GM20000 (cell line): ENCODE measurements at places on chromosomes 6 and 20.

- DNase-seq: no peak
These were observed 47.2 kb downstream of the TRIM38 start for GRCh38 chr6:26009817-26010216.

- peak; percentile 46 for DNase-seq
These were observed 800 bp downstream of the RWDD2A start for GRCh38 chr6:83193747-83194566.

- DNase-seq: peak; percentile 64
These were observed 42.0 kb upstream of the LY86 start for GRCh38 chr6:6546318-6547109.

DNA sequence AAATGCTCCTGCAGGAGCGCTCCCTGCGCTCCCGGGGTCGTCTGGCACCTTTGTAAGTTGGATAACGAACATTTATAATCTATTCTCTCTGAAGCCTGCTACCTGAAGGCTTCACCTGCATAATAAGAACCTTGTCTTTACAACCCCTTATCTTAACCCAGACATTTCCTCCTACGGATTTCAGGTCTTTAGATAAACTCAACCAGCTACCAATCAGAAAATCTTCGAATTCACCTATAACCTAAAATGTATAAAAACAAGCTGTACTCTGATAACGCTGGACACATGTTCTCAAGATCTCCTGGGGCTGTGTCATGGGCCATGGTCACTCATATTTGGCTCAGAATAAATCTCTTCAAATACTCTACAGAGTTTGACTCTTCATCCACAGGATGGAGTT is 4.1 kb upstream of the KCNK5 start:
- no peak for DNase-seq

GRCh38 chr6:35392111-35392702 is 49.8 kb downstream of the PPARD start:
- DNase-seq: no peak

- DNase-seq: no peak
These were observed 31.1 kb downstream of the POFUT1 start for GRCh38 chr20:32238483-32239425.

GRCh38 chr6:127582777-127583462 is 5.9 kb downstream of the C6orf58 start:
- DNase-seq: no peak

DNA sequence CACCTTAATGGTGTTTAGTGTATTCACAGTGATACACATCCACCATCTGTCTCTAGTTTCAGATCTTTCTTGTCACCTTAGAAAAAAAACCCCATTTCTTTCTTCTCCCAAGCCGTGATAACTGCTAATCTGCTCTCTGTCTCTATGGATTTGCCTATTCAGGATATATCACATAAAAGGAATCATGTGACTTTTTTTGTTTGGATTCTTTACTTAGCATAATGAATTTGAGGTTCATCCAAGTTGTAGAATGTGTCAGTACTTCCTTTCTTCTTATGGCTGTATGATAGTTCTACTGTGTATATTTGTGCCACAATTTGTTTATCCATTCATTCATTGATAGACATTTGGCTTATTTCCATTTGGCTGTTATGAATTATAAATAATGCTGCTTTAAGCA is 57.1 kb downstream of the ITCH start:
- DNase-seq: no peak

DNA sequence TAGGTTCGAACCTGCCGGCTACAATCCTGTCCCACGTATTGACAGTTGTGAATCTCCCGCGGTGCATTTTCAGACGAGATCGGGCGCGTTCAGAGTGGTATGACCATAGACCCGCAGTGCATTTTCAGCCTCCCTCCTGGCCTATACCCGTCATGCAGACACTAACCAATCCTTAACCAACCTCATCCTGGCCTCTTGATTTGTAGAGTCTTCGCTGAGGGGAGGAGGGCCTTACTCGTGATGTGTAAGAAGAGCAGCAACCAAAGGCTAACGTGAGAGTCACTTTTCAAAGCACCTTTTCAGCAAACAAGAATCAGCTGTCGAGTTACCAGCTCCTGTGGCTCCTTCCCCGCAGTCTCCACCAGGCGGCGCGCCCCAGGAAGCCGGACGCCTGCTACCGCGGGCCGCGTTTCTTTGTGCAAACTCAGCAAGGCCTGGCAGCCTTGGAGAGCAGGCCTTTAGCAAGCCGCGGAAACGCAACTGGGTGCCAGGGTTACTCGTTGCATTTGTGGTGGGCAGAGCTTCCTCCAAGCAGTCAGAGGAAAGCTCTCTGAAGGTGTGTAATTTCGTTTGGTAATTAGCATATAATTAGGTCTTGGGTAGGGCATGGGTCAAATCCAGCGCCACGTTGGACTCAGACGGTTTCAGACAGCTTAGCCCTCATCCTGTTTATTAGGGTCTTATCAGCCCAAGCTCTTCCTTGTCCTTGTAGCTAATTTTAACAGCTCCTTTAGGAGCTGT is 139.8 kb downstream of the OR2B2 start:
- DNase-seq: peak; percentile 77

- no peak for DNase-seq
These were observed 19.3 kb downstream of the PREX1 start for GRCh38 chr20:48808382-48809034.

- DNase-seq: no peak
These were observed 143.1 kb upstream of the MOCS1 start for GRCh38 chr6:40077315-40077714.

DNA sequence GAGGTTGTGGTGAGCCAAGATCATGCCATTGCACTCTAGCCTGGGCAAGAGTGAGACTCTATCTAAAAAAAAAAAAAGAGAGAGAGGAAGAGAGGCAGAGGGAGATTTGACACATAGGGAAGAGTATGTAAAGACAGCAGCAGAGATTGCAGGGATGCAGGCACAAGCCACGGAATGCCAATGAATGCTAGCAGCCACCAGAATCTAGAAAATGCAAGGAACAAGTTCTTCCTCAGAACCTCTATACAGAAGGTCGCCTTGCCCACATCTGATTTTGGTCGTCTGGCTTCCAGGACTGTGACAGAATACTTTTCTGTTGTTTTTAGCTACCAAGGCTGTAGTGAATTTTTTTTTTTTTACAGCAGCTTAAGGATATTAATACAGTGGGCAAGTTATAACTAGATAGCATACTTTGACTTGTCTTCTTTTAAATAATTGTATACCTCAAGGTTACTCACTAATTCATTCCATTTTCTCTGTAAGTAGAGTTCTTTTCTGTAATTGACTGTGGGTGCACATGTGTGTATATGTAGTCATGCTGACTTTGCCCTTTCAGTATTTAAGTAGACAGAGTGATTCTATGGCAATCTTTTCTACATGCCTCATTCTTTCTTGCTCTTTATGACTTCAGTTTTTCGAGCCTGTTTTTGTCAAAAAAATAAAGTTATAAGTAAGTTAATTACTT is 402.2 kb downstream of the GJA1 start:
- no peak for DNase-seq
